CD8-positive, alpha-beta memory T cell (primary cell): ENCODE measurements at places on chromosomes 11 and 22. TPM values are rescaled to one million over a fixed set of nuclear protein-coding genes. Genes with fewer than 3 reads are reported as not detected.

GRCh38 chr22:39679652-39680051, 109.1 kb downstream of the CACNA1I start:
- DNase-seq: no peak

The OR4D10 gene
- total RNA-seq: not detected

The RTN4R gene
- total RNA-seq: 2.7 TPM

DNA sequence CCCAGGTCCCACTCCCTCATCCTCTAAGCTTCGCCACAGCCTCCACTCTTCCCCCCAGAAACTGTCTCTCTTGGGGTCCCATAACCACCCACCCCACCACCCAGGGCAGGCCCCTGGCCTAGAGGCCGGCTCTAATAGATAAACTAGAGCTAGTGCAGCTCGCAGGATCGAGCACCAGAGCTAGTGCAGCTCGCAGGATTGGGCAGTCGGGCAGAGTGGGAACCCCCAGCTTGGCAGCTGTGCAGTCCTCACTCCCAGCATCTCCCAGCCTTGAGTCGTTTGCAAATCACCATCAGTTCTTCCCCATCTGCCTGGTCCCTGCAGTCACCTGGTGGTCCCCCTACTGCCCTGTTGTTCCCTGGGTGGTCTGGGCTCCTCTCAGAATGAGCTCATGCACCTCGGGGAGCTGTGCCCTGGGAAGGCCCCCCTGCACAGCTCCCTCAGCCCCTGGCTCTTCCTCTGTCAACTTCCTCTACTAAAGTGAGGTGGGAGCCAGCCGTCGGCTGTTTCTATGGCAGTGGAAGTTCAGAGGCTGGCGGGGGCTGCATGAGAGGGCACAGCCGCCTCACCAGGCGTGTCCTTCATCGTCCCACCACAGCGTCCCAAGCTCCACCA, 15.5 kb upstream of the SHANK2 start:
- DNase-seq: no peak

- DNase-seq: no peak
Observed at GRCh38 chr11:80638296-80638695, 1197.5 kb upstream of the TENM4 start.

DNA sequence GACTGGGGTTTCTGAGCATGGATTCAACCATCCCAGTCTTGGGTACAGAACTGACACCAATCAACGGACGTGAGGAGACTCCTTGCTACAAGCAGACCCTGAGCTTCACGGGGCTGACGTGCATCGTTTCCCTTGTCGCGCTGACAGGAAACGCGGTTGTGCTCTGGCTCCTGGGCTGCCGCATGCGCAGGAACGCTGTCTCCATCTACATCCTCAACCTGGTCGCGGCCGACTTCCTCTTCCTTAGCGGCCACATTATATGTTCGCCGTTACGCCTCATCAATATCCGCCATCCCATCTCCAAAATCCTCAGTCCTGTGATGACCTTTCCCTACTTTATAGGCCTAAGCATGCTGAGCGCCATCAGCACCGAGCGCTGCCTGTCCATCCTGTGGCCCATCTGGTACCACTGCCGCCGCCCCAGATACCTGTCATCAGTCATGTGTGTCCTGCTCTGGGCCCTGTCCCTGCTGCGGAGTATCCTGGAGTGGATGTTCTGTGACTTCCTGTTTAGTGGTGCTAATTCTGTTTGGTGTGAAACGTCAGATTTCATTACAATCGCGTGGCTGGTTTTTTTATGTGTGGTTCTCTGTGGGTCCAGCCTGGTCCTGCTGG, 4.9 kb downstream of the MRGPRX3 start:
- no peak for DNase-seq

DNA sequence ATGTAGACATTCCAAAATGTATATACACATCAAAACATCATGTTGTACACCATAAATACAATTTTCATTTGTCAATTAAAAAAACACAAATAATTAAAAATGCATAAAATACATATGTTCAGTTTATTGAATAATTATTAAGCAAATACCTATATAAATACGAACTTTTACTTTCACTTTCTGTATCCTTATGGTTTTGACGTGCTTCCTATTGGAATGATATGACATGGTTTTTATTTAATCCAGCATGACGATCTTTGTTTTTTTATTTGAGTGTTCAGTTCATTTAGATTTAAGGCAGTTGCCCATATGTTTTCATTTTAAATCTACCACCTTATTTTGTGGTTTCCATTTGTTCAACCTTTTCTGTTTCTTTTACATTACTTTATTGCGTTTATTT, 198.3 kb upstream of the PLET1 start:
- DNase-seq: no peak

The CD3E gene
- total RNA-seq: 541 TPM

The PGM2L1 gene
- 9.8 TPM for total RNA-seq

The SULT4A1 gene
- total RNA-seq: not detected

The HEPN1 gene
- not detected for total RNA-seq

GRCh38 chr11:47373876-47374719, 4.2 kb downstream of the SPI1 start:
- peak; percentile 84 for DNase-seq

DNA sequence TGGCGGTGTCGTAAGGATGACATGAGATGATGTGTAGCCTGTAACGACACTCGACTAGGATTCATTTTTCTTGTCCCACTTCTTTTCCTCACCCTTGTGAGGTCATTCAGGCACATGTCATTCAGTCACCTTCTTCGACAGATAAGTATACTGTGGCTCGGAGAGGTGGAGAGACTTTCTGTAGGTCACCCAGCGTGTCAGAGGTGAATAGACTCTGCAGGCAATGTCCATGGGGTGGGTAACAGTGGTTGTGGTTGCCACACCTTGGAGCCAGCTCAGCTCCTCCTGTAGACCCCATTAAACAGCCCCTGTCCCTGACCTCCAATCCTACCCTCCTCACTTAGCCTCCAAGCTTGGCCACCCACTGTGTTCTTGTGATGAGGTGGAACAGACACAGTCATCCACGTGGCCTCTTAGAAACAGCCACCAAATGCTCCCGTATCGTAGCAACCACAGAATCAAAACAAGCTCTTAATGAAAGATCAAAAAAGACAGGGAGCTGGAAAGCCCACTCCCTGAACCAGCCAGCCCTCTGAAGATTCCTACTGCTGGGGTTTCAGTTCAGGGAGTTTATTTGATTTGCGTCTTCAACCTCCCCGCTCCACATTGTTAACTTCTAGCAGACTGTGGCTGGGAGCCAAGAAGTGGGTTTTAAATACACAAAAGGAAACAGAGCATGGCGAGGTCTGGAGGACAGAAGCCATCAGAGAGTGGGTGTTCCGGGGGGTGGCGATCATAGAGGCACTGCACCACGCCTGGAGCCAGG, 89.0 kb upstream of the GRK3 start:
- no peak for DNase-seq

The PARVG gene
- total RNA-seq: 56.0 TPM

DNA sequence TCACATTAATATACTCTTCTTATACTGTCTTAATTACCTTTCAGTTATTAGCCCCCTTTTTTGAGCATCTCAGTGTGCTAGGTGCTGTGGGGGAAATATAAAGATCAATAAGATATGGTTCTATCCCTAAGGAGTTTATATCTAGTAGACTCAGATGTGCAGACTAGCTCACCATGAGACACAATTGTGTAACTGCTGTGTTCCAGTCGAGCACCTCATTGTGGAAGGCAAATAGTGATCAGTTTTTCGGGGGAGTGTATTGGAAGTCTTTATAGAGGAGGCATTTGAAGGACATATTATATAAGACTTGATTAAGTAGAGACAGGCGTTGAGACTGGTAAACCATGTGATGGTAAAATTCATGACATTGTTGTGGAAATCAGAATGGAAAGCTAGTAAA, 11.8 kb downstream of the PDE3B start:
- no peak for DNase-seq

The NLRP10 gene
- total RNA-seq: not detected

The CBLIF gene
- not detected for total RNA-seq

GRCh38 chr11:115500547-115501501, 3.4 kb downstream of the CADM1 start:
- DNase-seq: no peak

The TEX12 gene
- total RNA-seq: 0.39 TPM

DNA sequence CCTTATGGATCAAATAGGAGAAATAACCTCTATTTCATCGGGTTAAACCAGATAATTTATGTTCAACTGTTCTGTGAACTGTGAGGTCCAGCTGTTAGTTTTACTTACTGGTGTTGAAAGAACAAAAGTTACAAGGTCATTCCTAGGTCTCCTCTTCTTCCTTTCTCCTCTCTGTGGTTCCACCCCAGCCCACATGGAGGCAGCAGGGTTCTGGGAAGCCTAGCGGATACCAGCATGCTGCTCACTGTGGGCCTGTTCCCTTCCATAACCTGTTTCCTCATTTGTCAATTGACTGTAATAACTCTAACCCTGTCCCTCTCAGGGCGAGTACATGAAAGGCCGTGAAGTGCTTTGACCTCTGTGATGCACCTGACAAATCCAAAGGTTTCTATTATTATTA, 27.8 kb downstream of the RELT start:
- no peak for DNase-seq

DNA sequence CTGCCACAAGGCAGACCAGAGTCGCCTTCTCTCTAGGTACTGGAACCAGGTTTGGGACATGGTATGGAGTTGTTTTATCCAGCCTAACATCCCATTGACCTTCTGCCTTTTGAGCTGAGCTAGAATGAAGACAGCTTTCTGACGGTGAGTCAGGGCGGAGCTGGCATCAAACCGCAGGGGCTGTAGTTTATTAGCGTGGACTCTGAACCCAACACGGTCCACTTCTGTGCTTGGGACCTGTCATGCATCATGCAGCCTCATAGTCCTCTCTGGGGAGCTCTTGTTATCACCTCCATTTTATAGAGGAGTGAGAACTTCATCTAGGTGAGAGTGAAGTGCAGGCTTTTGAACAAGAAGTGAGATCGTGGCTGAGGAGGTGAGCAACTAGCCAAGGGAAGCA, 8.3 kb downstream of the GAL3ST1 start:
- DNase-seq: no peak

GRCh38 chr11:5291207-5291838, 10.4 kb downstream of the OR51B4 start:
- DNase-seq: no peak

DNA sequence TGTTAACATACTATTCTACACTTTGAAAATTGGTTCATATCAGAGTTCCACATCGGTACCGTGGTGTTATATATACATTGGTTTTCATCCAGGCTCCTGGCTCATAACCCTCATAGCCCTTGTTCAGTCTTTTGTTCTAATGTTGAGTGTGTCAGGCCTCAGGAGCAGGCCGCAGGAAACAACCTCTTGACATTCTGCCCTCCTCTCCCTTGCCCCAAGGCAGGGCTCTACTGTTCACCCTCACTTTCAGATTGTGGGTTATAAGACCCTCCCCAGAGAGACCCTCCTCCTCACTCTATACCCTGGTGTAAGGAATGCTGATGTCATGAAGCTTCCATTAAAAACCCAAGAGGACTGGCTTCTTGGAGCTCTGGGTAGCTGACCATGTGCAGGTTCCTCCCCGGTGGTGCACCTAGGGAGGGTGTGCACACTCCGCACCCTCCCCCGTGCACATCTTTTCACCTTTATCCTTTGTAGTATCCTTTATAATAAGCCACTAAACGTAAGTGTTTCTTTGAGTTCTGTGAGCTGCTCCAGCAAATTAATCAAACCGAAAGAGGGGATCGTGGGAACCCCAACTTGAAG, 12.1 kb downstream of the SSH3 start:
- DNase-seq: no peak

DNA sequence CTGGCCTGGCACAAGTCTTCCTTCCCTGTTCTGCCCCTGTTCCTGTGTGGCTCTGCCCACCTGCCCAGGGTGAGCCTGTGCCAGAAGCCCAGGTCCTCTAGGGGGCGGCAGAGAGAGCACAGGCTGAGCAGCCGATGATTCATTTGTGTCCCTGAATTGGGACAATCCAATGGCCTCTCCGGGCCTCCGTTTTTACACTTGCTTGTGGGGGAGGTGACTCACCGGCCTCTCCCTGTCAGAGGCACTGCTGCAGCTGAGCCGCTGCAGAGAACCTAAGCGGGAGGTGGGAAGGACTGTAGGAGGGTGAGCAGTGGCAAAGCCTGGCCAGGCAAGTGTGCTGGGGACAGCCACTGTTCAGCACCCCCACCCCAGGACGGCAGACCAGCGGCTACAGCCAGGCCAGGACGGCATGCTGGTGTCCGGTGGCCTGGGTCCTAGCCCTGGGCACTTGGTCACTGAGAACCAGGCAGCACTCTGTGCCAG, 65.2 kb upstream of the LMO1 start:
- no peak for DNase-seq

DNA sequence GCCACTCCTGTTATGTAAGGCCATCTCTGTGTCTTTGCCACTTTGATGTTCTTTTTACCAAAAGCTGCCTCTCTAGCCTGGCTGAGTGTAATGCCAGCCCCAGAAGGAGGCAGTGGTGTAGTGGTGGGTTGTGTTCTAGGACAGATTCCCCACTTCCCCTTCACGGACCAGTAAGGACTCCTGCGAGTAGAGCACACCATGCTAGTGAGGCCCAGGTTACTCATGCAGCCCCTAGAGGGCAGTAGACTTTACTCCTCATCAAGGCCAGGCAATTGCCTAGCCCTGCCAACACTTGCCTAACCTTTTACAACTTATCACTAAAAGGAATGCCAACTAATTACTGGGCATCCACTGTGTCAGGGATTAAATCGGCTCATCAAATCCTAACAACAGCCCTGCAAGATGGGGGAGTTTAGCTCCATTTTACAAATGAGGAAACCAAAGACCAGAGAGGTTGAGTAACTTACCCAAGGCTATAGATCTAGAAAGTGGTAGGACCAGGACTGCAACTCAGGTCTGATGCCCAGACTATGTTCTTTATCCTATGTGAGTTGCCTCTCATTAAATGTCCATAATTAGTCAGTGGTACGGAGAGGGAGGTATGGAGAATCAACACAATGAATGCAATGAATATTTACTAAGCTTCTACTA, 75.3 kb downstream of the APIP start:
- no peak for DNase-seq

DNA sequence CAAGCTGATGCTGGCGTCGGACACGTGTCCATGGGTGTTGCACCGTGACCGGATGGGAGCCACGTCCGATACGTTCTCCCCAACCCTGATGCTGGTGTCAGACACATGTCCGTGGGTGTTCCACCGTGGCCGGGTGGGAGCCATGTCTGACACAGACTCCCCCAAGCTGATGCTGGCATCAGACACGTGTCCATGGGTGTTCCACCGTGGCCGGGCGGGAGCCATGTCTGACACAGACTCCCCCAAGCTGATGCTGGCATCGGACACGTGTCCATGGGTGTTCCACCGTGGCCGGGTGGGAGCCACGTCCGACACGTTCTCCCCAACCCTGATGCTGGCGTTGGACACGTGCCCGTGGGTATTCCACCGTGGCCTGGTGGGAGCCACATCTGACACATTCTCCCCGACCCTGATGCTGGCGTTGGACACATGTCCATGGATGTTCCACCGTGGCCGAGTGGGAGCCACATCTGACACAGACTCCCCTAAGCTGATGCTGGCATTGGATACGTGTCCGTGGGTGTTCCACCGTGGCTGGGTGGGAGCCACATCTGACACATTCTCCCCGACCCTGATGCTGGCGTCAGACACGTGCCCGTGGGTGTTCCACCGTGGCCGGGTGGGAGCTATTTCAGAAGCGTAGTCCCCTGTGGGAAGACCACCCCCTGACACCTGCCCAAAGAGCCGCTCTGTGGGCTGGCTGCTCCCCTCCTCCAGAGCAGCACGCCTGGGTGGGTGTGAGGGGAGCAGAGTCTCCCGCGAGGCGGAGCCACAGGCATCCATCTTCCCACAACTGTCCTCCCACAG, 20.0 kb downstream of the SELENOO start:
- DNase-seq: no peak

- DNase-seq: no peak
Observed at GRCh38 chr11:44805596-44805995, 78.8 kb downstream of the TSPAN18 start.

The PIWIL4 gene
- total RNA-seq: 0.58 TPM

GRCh38 chr11:103961010-103961409, 75.4 kb upstream of the DDI1 start:
- DNase-seq: no peak
